Large intestine (tissue), 12 donors: ENCODE measurements at places on chromosomes 1 and 21. TPM values are rescaled to one million over a fixed set of nuclear protein-coding genes. Genes with fewer than 3 reads are reported as not detected.

DNA sequence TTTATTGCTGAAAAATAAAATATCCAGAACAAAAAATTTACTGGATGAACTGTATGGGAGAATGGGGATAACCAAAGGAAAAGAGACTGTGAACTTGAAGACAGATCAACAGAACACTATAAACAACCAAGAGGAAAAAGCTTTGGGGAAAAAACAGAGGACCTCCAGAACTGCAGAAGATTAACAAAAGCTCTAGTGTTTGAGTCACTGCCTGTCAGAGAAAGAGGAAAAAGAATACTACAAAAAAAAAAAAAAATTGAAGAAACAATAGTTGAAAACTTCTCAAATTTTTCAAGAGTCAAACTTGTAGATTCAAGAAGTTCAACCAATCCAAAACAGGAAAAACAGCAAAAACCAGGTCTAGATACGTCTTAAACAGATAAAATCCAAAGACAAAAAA lies 44.3 kb downstream of the ARHGAP29 start:
- no peak for DNase-seq

DNA sequence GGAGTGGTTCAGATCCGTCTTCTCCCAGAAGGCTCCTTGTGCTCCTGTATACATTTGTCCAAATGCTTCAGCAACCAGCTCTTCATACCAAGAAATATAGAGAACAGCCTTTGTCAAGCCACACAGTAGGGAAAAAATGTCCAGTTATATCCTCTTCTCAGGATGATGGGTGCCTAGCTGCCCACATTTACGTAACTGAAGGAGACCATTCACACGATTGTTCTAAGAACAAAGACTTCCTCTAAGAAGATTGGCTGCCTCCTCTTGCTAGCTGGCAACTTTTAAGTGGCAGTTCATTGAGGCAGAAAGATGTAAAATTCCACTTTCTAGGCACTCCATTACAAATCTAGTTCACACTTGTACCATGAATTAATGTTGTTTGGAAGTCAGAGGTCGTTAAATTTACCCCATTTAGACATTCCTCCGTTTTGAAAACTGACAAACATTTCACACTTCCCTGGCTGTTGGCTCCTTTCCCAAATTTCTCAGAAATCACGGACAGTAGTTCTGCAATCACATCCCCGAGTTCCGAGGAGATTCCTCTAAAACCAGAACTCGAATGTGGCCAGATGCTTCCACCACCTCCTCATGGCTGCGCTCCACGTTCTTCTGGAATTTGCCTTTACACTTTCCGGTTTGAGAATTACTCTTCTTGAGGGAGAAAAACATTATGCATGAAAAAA lies 45.6 kb upstream of the CSF1 start:
- no peak for DNase-seq

DNA sequence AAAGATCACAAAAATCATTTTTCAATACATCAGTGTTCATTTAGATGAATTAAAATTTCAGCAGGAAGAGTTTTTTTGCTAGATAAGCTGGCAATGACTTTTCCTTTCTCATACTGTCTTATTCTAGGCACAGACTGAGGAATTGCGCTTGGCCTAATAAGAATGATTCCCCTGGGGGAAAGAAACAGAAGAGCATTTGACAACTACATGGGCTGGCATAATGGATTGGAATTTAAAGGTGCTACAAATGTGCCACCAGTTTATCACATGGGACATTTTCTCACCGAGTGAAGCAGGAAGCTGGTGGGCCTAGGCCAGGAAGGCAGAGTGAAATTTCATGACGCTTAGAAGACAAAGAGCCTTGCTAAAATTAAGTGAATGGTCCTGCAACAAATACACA lies 39.3 kb downstream of the CDKN2C start:
- no peak for DNase-seq

Gene TTC24
- polyA plus RNA-seq: 0.15 TPM

Gene KCNA2
- 1.2 TPM for polyA plus RNA-seq

Gene CD53
- 19.2 TPM for polyA plus RNA-seq
